CD4-positive, alpha-beta T cell treated with Interleukin-10 for 1 hour (primary cell): ENCODE measurements at places on chromosomes 2 and 18.

- peak; percentile 42 for DNase-seq
Observed at GRCh38 chr2:170770008-170770605, at the start of gene ERICH2. Gene ERICH2, plus strand, starts transcription at chr2:170770378. Its CDS starts 304 bp downstream, at chr2:170770682.

GRCh38 chr2:16613539-16614011 is 52.1 kb downstream of the CYRIA start:
- peak; percentile 11 for DNase-seq

DNA sequence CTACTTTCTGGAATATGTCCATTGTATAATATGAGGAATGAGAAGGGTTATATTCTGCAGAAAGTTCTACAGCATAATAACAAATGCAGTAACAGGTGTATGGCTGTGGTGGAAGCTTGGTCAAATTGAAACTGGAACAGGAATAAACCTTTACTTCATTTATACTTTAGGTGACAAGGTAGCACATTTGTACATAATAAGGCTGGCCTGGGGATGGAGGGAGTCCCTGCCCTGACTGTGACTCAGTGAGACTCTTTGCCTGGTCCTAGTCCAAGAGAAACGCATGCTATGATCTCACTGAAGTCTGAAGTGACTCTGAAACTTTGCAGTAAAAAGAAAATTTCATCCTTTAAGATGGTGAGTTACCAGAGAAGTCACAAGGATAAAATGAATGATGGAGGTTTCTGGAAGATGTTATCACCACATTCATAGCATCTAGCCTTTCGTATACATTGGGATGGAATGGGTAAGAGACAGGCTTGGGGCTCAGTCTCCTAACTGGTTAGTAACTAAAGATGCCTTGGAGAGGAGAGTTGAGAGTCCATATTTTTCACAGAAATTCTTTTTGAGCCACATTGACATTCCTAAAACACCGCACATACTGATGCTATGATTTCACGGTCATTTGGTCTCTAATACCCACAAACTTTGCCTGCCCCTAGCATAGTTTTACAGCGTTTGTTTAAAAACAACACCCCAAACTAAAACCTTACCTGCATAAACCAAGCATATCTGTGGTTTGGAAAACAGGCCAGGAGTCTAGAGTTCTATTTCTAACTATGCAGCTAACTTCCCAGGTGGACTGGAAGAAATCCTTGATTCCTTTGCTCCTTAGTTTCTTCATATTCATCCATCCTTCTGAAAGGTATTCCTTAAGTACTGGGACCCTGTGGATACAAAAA is 42.4 kb upstream of the NABP1 start:
- DNase-seq, result no peak

- DNase-seq, result no peak
Observed at GRCh38 chr2:30456579-30456978, 9.5 kb downstream of the LCLAT1 start.

- no peak for DNase-seq
Observed at GRCh38 chr2:161725297-161725696, 101.1 kb downstream of the SLC4A10 start.

- no peak for DNase-seq
Observed at GRCh38 chr2:64015391-64015790, 3.8 kb downstream of the VPS54 start.

- DNase-seq, result peak; percentile 40
Observed at GRCh38 chr2:189633392-189633811, 27.9 kb upstream of the ASNSD1 start.

GRCh38 chr2:99675130-99675661 is 185.4 kb upstream of the REV1 start:
- no peak for DNase-seq

- DNase-seq, result no peak
Observed at GRCh38 chr2:235171550-235172031, 219.8 kb downstream of the SH3BP4 start.

- DNase-seq, result no peak
Observed at GRCh38 chr2:37020887-37021796, 54.8 kb upstream of the STRN start.

GRCh38 chr2:188785490-188785889 is 188.7 kb upstream of the COL3A1 start:
- no peak for DNase-seq

GRCh38 chr18:2984703-2985261 is 28.2 kb downstream of the LPIN2 start:
- DNase-seq, result no peak

GRCh38 chr2:79620679-79621078 is 107.8 kb downstream of the CTNNA2 start:
- DNase-seq, result no peak

DNA sequence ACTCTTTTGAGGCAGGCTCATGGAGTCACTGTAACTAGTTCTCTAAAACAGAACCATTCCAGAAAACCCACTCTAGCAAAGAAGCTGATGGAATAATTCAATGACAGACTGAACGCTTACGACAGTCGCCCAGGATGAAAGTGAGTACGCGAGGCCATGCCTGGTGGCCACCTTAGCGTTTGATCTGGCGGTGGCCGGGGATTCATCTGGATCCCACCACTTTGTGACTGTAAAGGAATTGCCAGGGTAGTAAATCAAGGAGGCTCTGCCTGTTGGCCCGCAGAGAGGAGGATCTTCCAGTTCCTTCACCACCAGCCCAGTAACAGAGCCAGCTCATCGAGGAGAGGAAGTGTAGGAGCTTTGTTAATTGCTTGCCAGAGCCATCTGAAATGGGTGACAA is 34.6 kb downstream of the GREB1 start:
- no peak for DNase-seq

- DNase-seq, result no peak
Observed at GRCh38 chr18:79374408-79375171, 21.1 kb upstream of the NFATC1 start.

GRCh38 chr2:104876606-104877570 is 23.0 kb downstream of the POU3F3 start:
- no peak for DNase-seq

DNA sequence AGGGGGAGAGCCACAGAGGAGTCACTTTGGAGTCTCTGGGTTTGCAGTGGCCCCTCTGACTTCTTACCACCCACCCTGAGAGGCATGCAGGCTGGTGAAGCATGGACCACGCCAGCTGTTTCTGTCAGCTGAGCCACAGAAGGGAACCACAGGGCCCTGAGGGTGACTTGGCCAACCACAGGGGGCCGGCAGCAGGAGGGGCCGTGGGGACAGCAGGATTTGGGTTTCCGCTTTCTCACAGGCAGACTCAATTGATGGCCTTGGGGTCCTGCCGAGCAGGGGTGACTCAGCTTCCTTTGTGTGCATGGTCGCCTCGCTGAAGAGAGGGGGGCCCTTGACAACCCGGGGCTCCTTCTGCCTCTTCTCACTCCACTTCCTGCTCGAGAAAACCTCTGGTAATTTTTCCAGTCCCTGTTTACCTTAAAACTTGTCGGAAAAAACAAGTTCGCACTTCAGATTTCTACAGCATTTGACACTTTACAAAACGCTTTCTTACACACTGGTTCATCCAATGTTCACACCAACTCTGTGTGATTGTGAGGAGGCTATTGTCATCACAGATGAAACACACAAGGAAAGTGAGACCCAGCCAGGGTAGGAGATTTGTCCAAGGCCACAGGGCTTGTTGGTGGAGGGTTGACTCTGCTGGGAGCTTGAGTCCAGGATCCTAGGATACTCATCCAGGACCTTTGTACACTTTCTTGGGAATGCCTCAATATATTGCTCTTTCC is 311.2 kb downstream of the LPIN1 start:
- DNase-seq, result peak; percentile 39

GRCh38 chr2:46569061-46569560 is 89.7 kb downstream of the TMEM247 start:
- no peak for DNase-seq

- DNase-seq, result no peak
Observed at GRCh38 chr18:76476665-76477561, 18.1 kb downstream of the ZNF516 start.

GRCh38 chr2:241456546-241456945 is 51.8 kb downstream of the STK25 start:
- no peak for DNase-seq

DNA sequence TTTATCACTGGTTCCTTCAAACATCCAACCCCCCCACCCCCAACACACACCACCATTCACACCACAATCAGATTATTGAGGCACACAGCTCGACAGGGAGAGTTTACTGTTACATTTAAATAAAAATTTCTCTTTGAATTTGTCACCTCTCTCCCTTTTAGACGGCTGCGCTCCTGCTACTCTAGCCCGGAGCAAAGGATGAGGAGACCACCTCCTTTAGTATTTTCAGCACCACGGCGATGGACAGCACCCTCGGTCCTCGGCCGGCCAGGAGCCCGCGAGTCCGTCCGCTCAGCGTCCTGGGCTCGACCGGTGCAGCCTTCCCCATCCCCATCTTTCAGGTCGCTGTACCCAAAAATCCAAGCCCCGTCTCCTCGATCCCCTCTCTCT is 892 bp downstream of the CELF4 start:
- no peak for DNase-seq

GRCh38 chr18:53526101-53526870 is 698.2 kb downstream of the MBD2 start:
- DNase-seq, result no peak

GRCh38 chr2:10818984-10819383 is 6.4 kb upstream of the PDIA6 start:
- no peak for DNase-seq
